ENCODE measurements at places on chromosomes 4 and X. TPM values are rescaled to one million over a fixed set of nuclear protein-coding genes. Genes with fewer than 3 reads are reported as not detected.

GRCh38 chr4:126136922-126137781 lies 822.4 kb downstream of the FAT4 start:
- DNase-seq = no peak

- no peak for DNase-seq
Measured at GRCh38 chr4:136935305-136935704, 597.0 kb downstream of the PCDH18 start.

DNA sequence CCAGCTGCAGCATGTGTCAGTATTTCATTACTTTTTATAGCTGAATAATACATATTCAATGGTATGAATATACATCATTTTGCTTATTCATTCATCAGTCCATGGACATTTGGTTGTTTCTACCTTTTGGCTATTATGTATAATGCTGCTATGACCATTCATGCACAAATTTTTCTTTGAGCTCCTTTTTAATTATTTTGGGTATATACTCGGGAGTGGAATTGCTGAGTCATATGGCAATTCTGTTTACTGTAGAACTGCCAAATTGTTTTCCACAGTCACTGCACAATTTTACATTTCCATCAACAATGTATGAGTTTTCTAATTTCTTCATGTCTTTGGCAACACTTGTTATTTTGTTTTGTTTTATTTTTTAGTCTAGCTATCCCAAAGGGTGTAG lies 405.9 kb upstream of the PITX2 start:
- no peak for DNase-seq

DNA sequence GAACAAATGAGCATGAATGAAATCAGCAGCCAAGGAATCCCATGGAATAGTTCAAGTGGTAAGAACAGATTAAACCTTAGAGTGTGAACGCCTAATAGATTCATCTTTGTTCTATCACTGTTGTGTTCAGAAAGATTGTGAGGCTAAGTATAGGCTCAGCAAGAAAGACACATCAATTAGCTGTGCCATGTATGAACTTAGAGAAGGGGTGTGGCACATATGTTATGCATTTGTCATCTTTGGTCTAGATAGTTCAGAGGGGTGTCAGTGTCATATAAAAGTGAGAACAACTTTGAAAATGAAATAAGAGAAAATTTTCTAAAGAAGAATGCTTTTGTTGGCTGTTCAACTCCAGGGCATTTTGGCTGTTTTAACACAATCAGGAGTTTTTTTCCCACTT lies 9.4 kb downstream of the DAPP1 start:
- DNase-seq = no peak

- DNase-seq = no peak
Measured at GRCh38 chr4:4477391-4477790, 64.5 kb downstream of the STX18 start.

GRCh38 chr4:109996526-109996925 lies 83.8 kb downstream of the EGF start:
- no peak for DNase-seq

- no peak for DNase-seq
Measured at GRCh38 chr4:139367421-139368090, 65.3 kb upstream of the NDUFC1 start.

GRCh38 chr4:6378493-6379445 lies 93.6 kb downstream of the PPP2R2C start:
- no peak for DNase-seq

- no peak for DNase-seq
Measured at GRCh38 chrX:21151051-21151450, 223.2 kb upstream of the CNKSR2 start.

DNA sequence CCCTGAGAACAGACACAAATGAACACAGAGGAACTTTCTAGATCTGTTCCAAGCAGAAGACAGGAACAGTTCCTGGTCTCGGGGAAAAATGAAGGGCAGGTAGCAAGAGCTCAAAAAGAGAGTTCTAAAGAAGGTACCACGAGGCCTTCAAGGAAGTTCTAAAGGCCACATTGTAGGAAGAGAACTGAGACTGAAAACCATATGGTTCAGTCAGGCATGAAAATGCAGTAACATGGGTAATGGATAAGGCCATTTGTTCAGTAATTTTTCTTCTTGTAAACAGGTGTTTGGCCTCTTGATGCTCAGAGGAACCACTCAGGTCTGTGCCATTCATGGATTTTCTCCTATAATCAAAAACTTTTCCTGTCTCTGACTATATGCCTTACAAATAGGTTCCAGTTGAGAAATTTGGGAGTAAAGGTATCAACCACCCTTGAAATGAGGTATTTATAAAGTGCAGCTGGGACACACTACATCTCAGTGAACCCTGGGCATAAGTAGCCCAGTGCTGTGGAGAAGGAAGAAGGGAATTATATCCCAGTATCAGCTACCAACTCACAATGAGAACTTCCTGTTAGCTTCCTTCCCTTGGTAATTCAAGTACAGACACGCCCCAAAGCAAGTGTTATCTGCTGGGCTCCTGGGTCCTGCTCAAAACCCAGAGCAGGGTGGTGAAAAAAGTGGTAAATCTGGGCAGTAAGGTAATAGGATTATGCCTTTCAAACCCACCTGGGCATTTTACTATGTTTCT lies 277.9 kb downstream of the KLHL13 start:
- DNase-seq = no peak

GRCh38 chrX:110399497-110399896 lies 40.8 kb downstream of the RTL9 start:
- no peak for DNase-seq

DNA sequence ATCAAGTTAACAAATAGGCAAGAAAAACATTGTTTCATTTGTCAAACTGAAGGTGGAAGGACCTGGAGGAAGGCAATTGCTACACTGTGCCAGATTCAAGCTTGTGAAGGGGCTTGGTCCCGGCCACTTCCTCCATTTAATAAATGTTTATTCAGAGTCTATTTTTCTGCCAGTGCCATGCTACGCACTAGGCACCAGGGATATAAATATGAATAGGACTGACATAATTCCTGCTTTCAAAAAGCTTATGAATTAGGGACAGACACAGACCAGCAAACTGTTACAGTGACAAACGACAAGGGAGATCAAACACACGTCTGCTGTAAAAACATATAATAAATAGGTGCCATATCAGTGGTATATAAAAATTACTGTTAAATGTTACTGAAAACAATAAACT lies 571 bp downstream of the TLR6 start:
- DNase-seq = no peak

- no peak for DNase-seq
Measured at GRCh38 chr4:77581724-77582123, 23.9 kb upstream of the CXCL13 start.

GRCh38 chr4:86582410-86582809 lies 11.7 kb upstream of the PTPN13 start:
- no peak for DNase-seq

DNA sequence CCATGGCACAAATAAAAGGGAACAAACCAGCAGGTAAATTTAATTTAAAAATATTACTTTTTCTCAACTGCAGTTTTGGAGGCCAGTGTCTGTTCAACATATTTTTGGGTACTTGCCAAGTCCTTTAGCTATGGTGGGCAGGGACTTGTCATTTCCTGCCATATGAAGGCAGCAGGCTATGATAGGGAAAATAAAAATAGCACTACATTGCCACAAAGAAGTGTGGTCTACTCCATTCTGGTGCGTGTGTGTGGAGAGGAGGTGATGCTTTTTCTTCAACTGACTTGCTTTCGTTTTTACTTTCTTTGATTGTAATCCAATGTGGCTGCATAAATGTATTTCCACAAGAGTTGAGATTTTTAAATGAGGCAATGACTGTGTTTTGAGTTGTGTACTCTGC lies 17.2 kb downstream of the GPR174 start:
- peak; percentile 13 for DNase-seq

GRCh38 chrX:103183912-103184311 lies 31.0 kb upstream of the BEX4 start:
- DNase-seq = no peak

GRCh38 chrX:3449287-3449686 lies 102.8 kb upstream of the MXRA5 start:
- no peak for DNase-seq

DNA sequence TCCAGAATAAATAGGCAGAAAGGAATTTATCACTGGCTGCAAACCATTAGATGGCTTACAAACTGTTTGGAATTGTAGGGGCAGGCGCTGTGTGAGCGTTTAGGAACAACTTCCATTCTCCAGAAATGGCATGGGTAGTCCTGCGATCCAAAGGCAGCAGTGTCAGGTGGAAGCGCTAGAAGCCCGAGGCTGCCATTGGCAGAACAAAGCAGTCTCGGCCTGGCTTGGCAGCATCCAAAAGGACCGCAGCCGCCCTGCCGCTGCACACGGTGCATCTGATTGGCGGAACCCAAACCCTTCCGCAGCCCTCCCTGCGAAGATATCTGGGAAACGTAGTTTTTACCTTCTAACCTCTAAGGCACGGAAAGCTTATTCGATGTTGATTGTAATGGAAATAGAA lies 23.6 kb upstream of the YTHDC1 start:
- DNase-seq = peak; percentile 43

The STPG2 gene
- not detected for total RNA-seq

The FAM133A gene
- total RNA-seq = not detected

The NLRP2B gene
- total RNA-seq = not detected

The EMCN gene
- not detected for total RNA-seq

The AFF1 gene
- total RNA-seq = 26.5 TPM

The PABPC1L2A gene
- not detected for total RNA-seq

The ASMT gene
- total RNA-seq = not detected

The S100G gene
- total RNA-seq = not detected
